ENCODE measurements at places on chromosomes 5 and 9.

GRCh38 chr5:43603344-43604217 is 601 bp downstream of the NNT start:
- peak overlapping the region; percentile 81 for H3K27ac ChIP-seq
- peak overlapping the region; percentile 91 for H3K4me3 ChIP-seq
- peaks cover 23% of the 10 kb centered on the region for H3K4me1 ChIP-seq
- H3K36me3 ChIP-seq = no peaks in the 10 kb centered on the region

DNA sequence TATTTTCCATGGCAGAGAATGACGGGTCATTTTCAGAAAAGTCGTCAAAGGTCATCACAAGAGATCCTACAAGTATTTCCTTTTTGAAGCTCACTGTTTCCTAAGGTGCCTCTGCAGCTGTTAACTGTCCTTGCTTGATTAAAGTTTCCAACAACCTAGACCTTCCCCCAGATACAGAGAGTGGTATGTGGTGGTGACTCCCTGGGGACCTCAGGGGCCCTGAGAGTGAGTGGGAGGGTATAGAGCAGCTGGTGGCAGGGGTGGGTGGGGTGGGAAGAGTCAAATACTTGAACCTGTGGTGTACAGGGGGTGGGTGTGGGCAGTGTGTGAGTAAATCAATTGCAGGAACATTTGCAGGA is 1.6 kb upstream of the CD72 start:
- H3K27ac ChIP-seq = peak overlapping the region; percentile 97
- H3K4me1 ChIP-seq = peaks cover 52% of the 10 kb centered on the region
- no peaks in the 10 kb centered on the region for H3K27me3 ChIP-seq
- no peaks in the 10 kb centered on the region for H3K36me3 ChIP-seq

DNA sequence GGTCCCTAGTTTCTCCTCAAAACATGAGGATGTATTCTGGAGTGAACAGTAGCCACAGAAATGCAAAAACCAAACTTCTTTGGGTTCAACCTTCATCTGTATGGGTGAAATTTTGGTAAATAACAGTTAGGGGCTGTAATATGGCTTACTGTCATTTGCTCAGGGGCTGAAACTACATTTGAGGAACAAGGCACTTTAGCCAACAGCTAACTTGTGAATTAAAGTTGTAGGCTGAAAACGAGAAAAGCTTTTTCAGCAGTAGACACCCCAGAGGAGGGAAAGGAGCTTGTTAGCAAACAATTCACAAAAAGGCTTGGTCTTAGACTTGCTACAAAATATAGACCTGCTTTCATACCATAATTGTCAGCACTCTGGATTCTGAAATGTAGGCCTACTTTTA is 6.6 kb downstream of the TMEM171 start:
- H3K27me3 ChIP-seq = peaks cover 5% of the 10 kb centered on the region
- H3K27ac ChIP-seq = no peak overlapping the region
- no peak overlapping the region for H3K4me3 ChIP-seq
- H3K36me3 ChIP-seq = no peaks in the 10 kb centered on the region
- no peak for DNase-seq
- H3K4me1 ChIP-seq = peaks cover 24% of the 10 kb centered on the region

- no peak overlapping the region for H3K27ac ChIP-seq
- no peaks in the 10 kb centered on the region for H3K36me3 ChIP-seq
- DNase-seq = no peak
- no peak overlapping the region for H3K4me3 ChIP-seq
- H3K4me1 ChIP-seq = no peaks in the 10 kb centered on the region
Observed at GRCh38 chr5:133226186-133226585, 174.4 kb downstream of the HSPA4 start.

DNA sequence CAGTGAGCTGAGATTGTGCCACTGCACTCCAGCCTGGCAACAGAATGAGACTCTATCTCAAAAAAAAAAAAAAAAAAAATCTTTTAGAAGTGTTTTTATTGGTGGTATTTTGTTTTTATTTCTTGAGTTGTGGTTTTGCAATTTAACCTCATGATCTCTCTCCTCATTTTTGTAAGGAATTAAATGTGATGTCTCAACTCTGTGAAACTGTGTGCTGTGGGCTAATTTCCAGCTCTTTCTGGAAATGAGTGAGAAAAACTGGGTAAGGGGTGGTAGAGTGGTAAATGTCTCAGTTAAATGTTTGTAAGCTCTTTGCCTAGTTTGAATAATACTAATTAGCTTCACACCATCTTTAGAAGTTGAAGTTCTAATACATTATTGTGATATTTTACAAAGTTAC is 29.0 kb downstream of the ACO1 start:
- H3K27ac ChIP-seq = no peak overlapping the region
- no peaks in the 10 kb centered on the region for H3K4me1 ChIP-seq
- H3K4me3 ChIP-seq = no peak overlapping the region
- no peak for DNase-seq

DNA sequence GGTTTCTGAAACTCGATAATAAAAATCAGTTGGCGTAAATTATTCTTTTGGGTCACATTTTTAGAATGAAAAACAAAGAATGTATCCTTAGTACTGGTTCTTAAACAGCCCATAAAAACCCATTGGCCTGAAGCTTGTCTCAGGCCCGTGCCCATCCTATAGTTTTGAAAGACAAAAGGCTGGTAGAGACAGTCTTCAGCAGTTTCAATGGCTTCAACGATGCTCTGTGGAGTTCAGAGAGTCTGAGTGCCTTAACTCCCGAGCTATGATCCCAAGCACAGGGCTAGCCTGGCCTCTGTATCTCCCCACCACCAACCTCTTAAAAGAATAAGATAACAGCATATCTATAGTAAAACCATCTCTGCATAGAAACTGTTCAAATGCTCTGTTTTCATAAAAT is 595.0 kb downstream of the CDH12 start:
- H3K4me3 ChIP-seq = no peak overlapping the region
- no peaks in the 10 kb centered on the region for H3K36me3 ChIP-seq
- DNase-seq = no peak
- H3K4me1 ChIP-seq = no peaks in the 10 kb centered on the region

DNA sequence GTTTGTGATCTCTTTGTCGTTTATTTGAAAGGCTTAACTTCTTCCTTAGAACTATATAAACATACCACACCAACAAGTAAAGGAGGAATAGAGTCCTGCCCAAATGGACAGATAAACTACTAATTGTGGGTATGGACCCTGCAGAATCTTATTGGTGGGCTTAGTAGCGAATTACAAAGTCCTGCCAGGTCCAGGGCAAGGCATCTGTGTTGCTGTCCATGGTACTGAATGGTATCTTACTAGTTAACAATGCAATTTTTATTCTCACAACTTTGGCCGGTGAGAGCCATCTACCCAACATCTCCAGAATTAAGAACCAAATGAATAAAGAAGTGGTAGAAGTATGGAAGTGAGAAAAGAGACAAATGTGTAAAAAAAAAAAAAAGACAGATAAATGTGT is 1782.4 kb upstream of the WWC1 start:
- H3K4me3 ChIP-seq = no peak overlapping the region
- H3K4me1 ChIP-seq = no peaks in the 10 kb centered on the region
- H3K27ac ChIP-seq = no peak overlapping the region
- no peaks in the 10 kb centered on the region for H3K27me3 ChIP-seq
- no peak for DNase-seq
- H3K36me3 ChIP-seq = no peaks in the 10 kb centered on the region

DNA sequence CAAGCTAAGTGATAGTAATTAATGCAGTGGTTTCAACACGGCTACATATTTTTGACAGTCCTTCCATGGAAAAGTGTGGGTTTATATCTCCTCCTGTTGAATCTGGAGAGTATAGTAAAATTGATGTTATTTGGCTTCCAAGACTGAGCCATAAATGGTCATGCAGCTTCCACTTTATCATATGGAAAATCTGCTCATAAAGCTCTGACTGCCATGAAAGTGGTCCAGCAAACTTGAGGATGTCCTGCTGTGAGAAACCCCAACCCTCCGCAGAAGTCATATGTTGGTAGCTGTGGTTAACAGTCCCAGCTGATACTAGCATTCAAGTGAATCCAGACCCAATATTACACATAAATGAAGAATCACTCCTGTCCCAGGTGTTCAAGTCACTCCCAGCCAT is 378.3 kb downstream of the KCTD16 start:
- no peaks in the 10 kb centered on the region for H3K4me1 ChIP-seq
- H3K27ac ChIP-seq = no peak overlapping the region
- no peaks in the 10 kb centered on the region for H3K36me3 ChIP-seq
- H3K27me3 ChIP-seq = no peaks in the 10 kb centered on the region

DNA sequence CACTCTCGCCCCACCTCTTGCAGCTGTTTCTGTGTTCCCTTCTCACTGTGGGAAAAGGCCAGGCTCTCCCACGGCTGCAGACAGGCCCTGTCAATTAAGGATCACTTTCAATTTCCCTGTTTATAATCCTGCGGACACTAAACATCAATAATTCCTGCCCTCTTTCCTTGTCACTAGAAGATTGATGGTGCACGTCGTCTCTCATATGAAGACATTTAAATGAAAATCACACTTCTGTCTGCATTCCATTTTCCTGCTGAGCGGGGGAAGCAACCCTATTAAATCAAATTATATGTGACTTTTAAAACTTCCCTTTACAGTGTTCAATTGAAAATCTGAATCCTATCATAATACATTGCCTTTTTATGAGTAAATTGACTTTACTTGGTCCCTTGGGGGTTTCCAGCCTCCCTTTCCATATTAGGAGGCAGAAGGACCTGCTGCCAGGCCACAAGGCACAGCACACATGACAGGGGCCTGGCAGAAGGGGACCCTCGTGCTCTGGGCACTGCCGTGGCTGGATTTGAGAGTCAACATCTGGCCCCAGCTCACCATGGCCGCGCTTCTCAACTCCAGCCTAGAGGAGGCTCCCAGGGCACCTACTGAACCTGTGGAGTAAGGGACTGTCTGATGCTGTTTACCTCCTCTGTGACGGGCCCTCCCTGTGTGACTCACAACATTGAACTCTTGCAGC is 311.0 kb upstream of the IRX4 start:
- H3K4me1 ChIP-seq = no peaks in the 10 kb centered on the region
- H3K27me3 ChIP-seq = no peaks in the 10 kb centered on the region
- no peaks in the 10 kb centered on the region for H3K36me3 ChIP-seq
- no peak overlapping the region for H3K27ac ChIP-seq
- no peak for DNase-seq
- no peak overlapping the region for H3K4me3 ChIP-seq

GRCh38 chr9:115531410-115532125 is 413.6 kb upstream of the TNC start:
- no peak overlapping the region for H3K27ac ChIP-seq
- H3K4me1 ChIP-seq = no peaks in the 10 kb centered on the region
- no peak for DNase-seq
- H3K4me3 ChIP-seq = no peak overlapping the region

- no peaks in the 10 kb centered on the region for H3K27me3 ChIP-seq
- H3K36me3 ChIP-seq = no peaks in the 10 kb centered on the region
- DNase-seq = no peak
- peaks cover under 1% of the 10 kb centered on the region for H3K4me1 ChIP-seq
Observed at GRCh38 chr9:130188860-130189481, 16.8 kb downstream of the NCS1 start.

DNA sequence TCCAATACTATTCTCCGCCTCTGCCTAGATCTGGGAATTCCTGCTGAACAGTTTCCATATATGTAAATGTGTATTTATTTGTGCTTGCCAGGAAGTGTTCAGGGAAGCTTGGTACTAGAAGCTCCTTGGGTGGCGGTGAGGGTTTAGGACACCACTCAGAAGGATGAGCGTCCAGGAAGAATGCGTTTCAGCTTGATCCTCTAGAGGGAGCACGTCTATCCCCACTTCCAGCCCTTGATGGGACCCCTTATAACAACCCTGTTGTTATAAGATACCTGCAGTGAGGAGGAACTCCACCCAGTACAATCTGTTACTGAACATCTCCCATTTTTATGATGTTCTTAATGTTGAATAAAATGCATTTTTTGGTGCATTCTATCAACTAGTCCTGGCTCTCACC is 88.9 kb downstream of the CYFIP2 start:
- DNase-seq = no peak
- no peak overlapping the region for H3K27ac ChIP-seq
- H3K4me1 ChIP-seq = peaks cover 2% of the 10 kb centered on the region
- H3K4me3 ChIP-seq = no peak overlapping the region
- no peaks in the 10 kb centered on the region for H3K27me3 ChIP-seq
- peaks cover 78% of the 10 kb centered on the region for H3K36me3 ChIP-seq

DNA sequence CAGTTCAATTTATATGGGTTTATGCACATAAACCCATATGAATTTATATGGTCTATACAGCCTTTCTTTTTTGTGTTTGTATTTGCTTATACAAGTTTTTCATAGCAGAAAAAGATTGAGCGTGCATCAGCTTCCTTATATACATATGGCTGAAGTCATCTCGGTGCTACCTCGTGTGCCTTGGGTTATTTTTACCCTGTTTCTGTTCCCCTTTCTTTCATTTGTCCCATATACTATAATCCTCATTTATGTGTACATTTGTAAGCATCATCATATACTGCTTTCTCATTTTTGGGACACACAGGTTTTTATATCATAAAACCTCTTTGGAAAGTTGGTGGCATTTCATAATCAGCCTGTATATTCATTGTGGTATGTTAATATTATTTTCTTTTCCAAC is 107.8 kb upstream of the ADAMTSL1 start:
- no peaks in the 10 kb centered on the region for H3K27me3 ChIP-seq
- no peak for DNase-seq

DNA sequence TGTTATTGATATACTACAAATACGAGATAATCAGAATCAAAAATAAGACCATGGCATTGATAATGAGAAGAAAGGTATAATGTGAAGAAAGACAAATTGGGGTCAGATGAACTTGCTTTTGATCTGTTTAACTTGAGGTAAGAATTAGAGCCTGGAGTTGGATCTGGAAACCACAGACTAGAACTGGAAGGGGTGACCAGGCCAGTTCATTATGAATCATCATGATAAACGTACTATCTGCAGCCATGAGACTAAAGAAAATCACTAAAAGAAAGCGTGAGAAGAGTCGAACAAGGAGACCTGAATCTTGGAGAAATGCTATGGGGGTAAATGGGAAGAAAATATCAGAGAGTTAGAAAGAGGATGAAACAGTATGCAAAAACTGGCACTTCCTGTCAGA is 967.5 kb downstream of the NR2F1-AS1 start:
- no peaks in the 10 kb centered on the region for H3K36me3 ChIP-seq
- no peaks in the 10 kb centered on the region for H3K4me1 ChIP-seq
- no peak overlapping the region for H3K4me3 ChIP-seq
- no peak overlapping the region for H3K27ac ChIP-seq
- no peak for DNase-seq

- H3K36me3 ChIP-seq = no peaks in the 10 kb centered on the region
- no peak overlapping the region for H3K27ac ChIP-seq
- DNase-seq = no peak
- no peaks in the 10 kb centered on the region for H3K4me1 ChIP-seq
Observed at GRCh38 chr5:159515197-159515596, 184.9 kb upstream of the IL12B start.

DNA sequence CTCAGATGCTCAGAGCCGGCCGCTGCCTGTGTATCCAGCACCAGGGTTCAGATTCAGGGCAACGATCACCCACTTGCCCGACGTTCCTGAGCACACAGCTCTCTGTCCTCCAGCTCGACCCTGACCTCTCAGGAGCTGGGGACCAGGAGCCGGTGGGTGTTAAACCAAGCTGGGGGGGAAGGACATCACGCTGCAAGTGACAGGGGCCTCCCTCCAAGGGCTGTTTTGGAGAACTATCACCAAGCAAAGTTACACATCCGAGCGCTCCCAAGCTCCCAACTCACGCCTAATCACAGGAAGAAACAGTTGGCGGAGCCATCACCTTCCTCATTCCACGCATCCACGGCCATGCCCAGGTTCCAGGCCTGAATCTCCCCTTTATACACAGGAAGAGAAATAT is 51.5 kb upstream of the ZNF354A start:
- no peaks in the 10 kb centered on the region for H3K27me3 ChIP-seq
- no peaks in the 10 kb centered on the region for H3K36me3 ChIP-seq
- H3K27ac ChIP-seq = no peak overlapping the region
- H3K4me1 ChIP-seq = no peaks in the 10 kb centered on the region
